ENCODE measurements at places on chromosomes 2 and 18.

GRCh38 chr18:55779691-55780585, 191.9 kb upstream of the TCF4 start:
- no peak for DNase-seq

- DNase-seq = no peak
These were observed 347.9 kb upstream of the CDH19 start for GRCh38 chr18:66951750-66952149.

- no peak for DNase-seq
These were observed 118.1 kb upstream of the EPAS1 start for GRCh38 chr2:46179037-46179621.

GRCh38 chr2:20578895-20579825, 71.7 kb downstream of the HS1BP3 start:
- no peak for DNase-seq

DNA sequence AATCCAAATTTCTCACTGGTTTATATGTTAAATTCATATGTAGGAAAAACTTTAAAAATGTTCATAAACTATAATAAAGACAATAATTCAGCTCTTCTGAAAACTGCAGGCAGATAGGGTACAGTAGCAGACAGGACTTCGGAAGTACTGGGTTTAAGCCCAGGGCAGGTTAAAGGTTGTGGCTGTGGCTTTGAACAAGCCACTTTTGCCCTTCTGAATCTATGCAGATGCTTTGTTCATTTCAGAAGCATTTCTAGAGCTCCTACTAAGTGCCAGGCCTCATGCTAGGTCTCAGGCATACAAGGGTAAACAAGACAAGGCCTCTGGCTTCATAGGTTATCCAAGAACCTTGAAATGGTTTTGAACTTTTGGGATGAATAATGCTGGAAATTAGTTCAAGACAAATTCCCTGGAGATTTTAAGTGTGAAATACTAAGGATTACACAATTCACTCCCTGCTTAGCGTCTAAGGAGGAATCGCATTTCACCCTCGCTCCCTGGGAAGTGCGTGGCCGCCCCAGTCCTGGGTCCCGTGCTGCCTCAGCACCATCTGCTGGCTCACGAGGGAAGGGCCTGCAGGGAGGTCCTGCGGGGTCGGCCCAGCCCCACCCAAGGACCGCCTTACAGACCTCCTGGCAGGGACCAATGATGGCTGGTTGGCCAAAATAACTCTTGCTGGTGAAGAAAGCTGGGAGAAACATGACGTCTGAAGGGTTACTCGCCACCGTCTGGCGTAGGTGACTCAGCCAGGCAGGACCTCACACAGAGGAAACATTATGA, 67.7 kb upstream of the L3MBTL4 start:
- DNase-seq = no peak

GRCh38 chr2:11375025-11375688, 30.7 kb upstream of the ROCK2 start:
- no peak for DNase-seq

GRCh38 chr2:38850045-38850444, 25.7 kb downstream of the DHX57 start:
- no peak for DNase-seq

- no peak for DNase-seq
These were observed 51.4 kb downstream of the LINC00305 start for GRCh38 chr18:64097497-64097896.

DNA sequence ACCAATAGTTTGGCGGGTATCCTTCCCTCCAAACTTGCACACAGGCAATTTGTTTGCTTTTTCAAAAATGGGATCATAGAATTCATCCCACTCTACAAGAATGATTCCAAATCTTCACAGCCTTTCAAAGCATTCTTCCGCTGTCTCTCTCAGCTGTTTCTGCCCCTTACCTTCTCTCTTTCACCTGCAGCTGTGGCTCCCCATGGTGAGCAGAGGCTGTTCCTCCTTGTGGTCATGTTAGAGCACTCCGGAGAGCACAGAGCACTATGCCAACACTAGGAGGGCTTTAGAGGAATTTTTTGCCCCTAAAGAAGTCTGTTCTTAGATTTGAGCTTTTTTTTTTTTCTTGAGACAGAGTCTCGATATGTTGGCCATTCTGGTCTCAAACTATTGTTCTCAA, 30.4 kb downstream of the MTHFD2 start:
- DNase-seq = no peak

GRCh38 chr2:239732666-239733010, 292.5 kb downstream of the NDUFA10 start:
- no peak for DNase-seq

GRCh38 chr2:216857131-216857550, 2.7 kb downstream of the TNP1 start:
- no peak for DNase-seq

GRCh38 chr2:12678186-12678585, 38.5 kb upstream of the TRIB2 start:
- no peak for DNase-seq

- DNase-seq = no peak
These were observed 537 bp upstream of the STAT4 start for GRCh38 chr2:191151331-191151730.

DNA sequence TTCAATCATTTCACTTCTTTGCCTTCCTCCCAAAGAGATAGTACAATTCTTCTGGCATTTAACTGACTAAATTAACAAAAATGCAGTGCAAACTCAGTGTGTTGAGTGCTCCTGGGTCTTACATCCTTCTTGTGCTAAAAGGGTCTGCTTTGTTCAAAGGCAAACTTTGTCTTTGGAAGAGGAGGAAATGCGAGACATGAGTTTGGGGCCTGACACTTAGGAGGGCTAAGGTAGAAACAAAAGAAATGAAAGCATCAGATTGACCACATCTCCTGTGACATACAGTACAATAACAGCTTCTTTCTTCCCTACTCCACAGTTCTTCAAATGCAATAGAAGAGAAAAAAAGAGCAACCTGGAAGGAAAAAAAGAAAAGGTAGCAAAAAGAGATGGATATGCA, 161.7 kb downstream of the CNTNAP5 start:
- DNase-seq = no peak

DNA sequence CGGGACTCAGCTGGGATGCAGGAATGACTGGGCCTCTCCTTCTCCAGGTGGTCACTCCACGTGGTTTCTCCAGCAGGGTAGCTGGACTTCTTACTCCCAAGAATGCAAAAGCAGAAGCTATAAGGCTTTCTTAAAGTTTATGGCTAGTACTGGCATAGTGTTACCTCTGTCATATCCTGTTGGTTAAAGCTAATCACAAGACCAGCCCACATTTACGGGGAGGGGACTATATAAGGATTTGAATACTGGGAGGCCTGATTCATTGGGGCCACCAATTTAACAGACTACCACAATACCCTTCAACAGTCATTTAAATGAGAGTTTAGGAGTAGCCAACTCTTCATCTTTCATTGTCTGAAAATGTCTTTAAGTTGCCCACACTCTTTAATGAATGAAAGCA, 94.4 kb upstream of the TSPYL6 start:
- no peak for DNase-seq

GRCh38 chr2:95375532-95376150, 26.9 kb upstream of the FAHD2A start:
- DNase-seq = no peak

GRCh38 chr18:47755102-47755456, 175.4 kb downstream of the SMAD2 start:
- no peak for DNase-seq

GRCh38 chr2:230011617-230012016, 57.1 kb downstream of the SLC16A14 start:
- no peak for DNase-seq

Measured in stimulated activated CD8-positive, alpha-beta memory T cell treated with anti-CD3 and anti-CD28 coated beads, Interleukin-7, amount 100 ng/mL, for 24 hours (primary cell).